Kidney (tissue), 22 donors: ENCODE measurements at places on chromosomes 12 and 14. TPM values are rescaled to one million over a fixed set of nuclear protein-coding genes. Genes with fewer than 3 reads are reported as not detected.

The WSCD2 gene
- 2.0 TPM for polyA plus RNA-seq

DNA sequence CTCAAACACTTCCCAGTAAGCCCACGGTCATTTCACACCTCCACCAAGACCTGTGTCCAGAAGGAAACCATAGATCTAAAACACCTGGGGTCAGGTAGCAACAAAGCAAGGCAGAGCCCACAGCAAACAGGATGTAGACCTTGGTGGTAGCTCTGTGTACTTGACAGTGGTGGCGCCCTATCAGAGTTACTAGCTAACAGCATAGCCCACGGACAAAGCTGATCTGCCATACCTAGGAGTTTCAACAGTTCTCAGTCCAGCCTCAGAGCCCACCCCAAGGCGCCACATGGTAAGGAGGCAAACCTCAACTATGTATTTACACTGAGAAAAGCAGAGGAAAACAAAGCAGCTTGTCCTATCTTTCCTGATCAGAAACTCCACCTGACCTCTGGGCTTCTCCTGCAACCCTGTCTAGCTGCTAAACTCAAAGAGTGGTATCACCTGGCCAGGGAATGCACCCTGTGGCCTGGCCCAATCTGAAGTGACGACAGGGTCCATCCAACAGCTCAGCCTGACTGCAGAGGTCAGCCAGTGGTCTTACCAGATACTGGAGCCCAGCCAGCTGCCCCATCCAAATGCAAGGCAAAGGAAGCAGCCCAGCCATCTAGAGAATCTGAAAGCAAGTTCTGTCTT, 46.3 kb downstream of the STON2 start:
- DNase-seq = no peak

DNA sequence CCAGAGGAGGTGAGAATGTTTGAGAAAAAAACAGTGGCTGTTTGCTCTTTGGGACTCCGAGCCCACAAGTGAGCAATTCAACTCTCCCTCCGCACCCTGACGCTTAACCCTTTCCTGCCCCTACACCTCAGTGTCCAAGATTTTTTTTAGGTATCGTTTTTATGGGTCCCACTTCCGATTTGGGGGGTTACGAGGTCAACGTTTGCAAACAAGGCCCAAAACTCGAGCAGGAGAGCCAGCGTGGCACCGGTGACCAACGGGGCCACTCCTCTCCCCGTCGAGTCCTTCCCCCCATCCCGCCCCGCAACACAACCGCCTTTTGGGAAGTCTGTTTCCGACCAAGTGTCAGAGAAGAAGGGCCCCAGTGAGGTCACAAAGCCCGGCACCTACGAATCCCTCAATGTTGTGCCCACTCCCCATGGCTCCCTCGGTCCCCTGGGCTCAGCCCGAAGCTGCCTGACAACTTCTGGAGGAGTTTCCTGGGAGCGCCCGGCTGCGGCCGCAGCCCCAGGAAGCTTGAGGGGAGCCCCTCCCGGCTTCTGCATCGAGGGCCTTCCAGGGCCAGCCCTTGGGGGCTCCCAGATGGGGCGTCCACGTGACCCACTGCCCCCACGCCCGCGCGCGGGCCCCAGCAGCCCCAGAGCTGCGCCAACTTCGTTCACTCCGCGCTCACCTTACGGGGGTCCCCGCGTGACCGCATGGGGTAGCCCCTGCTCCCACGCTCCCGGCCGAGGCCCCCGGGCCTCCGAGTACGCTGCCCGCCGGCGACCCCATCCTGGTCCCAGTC, 1.2 kb downstream of the CDK2AP1 start:
- peak; percentile 82 for DNase-seq

DNA sequence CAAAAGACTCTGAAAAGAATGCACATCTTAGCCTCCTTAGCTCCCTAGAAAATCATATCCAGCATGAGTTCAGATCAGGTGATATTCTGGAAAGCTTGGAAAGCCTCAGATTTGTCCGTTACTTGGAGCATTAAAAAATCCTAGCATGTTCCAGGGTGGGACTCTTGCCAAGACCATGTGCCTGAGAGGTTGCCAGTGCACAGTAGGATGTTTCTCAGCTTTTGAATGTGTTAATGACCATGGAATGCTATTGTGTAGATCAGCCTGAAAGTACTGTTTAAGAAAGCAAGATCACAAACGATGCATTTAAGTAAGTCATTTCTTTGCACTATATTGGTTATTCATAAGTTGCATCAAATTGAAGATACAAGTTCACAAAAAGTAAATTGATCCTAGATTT, 230.5 kb downstream of the ETNK1 start:
- no peak for DNase-seq

GRCh38 chr14:24911324-24912109, 138.4 kb downstream of the STXBP6 start:
- DNase-seq = no peak

DNA sequence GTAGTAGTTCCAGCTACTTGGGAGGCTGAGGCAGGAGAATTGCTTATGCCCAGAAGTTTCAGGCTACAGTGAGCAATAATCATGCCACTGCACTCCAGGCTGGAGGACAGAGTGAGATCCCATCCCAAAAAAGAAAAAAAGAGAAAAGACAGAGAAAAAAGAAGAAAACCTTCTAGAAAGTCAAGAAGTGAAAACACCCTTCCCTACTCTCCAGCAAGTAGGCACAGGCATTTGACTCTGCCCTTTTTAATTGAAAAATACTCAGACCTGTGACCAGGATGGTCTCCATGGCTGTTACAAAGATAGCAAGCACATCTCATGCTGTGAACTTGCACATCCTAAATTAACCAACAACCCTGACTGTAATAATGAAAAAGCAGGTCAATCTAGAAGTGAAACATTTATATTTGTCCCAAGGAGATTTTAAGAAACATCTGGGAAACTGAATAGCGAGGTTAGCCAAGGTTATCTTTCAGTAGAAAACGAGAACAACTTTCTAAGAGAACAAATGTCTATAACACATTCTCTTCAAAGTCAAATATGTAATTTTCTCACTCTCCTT, 2.0 kb downstream of the TMTC1 start:
- no peak for DNase-seq

- no peak for DNase-seq
These were observed 17.4 kb downstream of the HDAC7 start for GRCh38 chr12:47802312-47802711.
